Nucleus accumbens (tissue), 56 donors: ENCODE measurements at places on chromosomes 5 and 9.

DNA sequence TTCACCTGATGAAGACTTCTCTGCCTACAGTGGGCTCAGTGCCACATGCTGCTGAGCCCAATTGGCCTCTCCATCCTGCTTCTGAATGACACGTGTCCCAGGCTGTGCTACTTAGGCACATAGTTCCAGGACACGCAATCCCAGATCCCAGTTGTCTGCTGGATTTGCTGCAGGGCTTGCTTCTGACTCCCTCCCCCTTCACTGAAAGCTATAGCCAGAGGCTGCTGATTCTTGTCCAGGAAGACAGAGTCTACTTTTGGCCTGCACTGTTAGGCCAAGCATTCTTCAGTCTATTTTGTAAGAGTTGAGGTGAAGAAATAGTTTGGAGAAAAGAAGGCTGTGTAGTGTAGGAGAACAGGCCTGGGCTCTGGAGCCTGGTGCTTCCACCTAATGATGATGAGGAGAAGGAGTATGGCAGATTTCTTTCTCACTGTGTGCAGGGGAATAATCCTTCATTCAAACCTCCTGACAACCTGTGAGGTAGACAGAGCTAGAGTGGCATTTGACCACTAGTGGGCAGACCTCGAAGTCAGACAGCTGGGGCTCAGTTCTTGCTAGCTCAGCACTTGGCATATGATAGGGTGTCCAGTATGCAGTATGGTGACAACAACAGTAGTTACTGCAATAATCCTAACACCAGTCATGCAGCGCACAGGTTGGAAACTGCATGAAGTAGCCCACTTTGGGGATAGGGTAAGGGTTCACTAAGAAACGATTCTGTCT lies 19.5 kb upstream of the ASPN start:
- no peak for DNase-seq

DNA sequence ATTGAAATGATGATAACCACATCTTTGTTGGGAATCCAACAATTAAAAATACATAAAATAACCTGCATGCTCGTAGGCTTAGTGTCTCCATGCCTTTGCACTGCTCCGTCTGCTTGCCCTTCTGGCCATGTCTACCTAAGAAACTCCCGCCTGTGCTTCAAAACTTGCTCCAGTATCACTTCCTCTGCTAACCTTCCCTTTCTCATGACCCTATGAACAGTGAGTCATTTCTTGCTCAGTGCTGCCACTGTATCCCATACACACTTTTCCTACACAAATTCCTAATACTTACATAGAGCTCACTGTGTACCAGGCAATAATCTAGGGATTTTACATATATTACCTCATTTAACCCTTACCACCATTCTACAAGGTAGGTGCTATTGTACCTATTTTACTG lies 33.5 kb downstream of the TMEM245 start:
- DNase-seq = no peak

GRCh38 chr9:91089405-91090129 lies 272.2 kb downstream of the AUH start:
- DNase-seq = no peak

DNA sequence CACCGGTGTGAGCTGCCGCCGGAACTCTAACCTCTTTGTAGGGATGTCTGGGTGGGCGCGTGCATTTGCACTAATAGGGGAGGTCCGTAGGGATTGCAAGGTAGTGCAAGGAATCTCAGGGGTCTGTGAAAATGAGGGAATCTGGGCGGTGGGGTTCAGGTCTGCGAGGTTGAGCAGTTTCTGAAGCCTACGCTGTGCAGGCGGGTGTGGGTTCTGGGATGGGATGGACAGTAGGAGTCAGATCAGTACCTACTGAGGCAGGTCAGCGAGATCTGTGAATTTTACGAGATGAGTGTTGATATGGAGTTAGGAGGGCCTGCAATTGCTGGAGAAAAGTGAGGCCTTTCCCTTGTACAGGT lies 856 bp upstream of the ATOSB start:
- no peak for DNase-seq

DNA sequence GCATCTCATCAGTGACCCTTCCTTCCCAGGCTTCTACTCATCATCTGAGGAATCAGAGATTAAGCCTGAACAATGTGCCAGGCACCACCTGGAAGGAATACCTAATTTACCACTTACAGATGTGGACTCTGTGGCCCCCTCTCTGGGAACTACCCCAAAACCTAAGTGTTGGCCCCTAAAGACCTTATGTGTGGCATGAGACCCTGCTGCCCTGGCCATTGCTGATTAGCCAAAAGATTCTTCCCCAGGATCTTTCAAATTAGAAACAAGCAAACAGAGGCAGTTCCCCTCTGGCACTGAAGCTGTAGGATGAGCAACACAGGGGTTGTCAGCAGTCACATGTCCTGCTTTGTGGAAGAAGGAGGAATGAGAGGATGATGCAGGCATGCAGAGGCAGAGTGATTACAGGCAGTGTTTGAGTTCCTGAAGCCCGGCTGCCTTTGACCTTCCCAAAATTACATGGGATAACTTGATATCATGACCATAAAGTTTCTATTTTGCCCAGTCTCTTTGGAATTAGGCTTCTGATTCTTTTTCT lies 10.6 kb downstream of the SPINK4 start:
- DNase-seq = no peak

DNA sequence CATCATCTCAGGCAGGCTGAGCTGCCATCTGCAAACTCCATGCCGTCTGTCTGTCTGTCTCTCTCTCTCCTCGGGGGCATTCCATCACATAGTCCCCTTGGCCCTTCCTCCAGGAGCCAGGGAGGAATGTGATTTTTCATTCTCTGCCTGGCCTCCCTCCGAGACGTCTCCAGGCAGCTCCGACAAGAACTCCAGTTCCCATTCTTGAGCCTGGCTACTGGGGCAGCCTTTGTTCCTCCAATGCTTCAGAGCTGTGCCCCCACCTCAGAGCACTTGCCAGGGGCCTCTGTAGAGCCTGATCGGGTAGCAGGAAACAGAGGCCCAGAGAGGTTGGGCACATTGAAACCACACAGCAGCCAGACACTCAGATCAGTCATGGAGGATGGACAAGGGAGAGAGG lies 74.0 kb downstream of the COL27A1 start:
- no peak for DNase-seq

- DNase-seq = no peak
These were observed 29.4 kb upstream of the PURA start for GRCh38 chr5:140084541-140084940.

- no peak for DNase-seq
These were observed at the start of gene TMEM252 for GRCh38 chr9:68540712-68541535. Gene TMEM252 (minus strand): TSS chr9:68540883. CDS start chr9:68540814, 69 bp downstream.

DNA sequence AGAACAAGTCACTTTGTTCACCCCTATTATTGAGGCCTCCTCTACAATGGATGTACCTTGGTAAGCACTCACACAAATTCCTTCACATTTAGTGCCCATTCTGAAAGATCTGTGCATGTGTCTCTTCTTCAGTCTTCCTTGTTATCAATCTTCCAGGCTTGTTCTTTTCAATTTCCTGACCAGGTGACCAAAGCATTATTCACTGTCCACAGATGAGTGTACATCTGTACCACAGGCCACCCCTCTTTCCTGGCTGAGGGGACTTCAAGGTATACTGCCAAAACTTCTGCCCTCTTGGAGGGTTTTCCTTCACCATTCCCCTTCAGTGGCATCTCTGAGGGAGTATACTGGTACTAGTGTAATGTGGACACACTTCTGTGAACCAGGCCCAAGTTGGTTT lies 25.5 kb upstream of the STOM start:
- DNase-seq = no peak

DNA sequence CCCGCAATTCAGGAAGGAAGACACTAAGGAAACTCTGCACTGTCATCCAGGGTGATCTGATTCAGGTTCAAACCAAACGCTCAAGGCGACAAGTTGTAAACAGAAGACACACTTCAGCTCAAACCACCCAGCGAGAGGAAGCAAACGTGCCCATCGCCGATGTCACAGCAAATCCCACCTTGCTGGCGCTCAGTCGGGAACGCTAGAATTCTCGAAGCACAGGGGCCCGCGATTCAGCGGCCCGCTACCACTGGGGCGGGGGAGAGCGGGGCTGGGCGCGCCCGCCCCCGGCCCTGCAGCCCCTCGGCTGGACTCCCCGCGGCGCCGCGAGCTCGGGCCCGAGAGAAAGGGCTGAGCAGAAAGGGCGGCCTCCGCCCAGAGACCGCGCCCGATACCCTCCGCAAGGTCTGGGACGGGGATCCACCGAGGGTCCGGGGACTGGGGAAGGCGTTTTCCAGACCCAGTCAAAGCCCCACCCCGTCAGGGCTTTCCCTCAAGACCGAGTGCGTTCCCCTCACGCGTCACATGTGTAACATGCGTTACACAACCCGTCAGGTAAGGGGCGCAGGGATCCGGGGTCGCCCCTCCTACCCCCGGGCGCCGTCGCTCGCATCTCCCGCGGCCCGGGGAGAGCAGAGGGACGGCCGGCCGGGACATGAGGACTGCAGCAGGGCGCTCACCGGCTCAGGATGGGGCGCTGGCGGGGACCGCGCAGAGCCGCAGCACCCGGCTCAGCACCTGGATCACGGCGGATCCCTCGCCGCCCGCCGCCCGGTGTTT lies 469 bp downstream of the AGTPBP1 start:
- DNase-seq = peak; percentile 71

- no peak for DNase-seq
These were observed 58.1 kb downstream of the KCNN2 start for GRCh38 chr5:114419959-114420358.

DNA sequence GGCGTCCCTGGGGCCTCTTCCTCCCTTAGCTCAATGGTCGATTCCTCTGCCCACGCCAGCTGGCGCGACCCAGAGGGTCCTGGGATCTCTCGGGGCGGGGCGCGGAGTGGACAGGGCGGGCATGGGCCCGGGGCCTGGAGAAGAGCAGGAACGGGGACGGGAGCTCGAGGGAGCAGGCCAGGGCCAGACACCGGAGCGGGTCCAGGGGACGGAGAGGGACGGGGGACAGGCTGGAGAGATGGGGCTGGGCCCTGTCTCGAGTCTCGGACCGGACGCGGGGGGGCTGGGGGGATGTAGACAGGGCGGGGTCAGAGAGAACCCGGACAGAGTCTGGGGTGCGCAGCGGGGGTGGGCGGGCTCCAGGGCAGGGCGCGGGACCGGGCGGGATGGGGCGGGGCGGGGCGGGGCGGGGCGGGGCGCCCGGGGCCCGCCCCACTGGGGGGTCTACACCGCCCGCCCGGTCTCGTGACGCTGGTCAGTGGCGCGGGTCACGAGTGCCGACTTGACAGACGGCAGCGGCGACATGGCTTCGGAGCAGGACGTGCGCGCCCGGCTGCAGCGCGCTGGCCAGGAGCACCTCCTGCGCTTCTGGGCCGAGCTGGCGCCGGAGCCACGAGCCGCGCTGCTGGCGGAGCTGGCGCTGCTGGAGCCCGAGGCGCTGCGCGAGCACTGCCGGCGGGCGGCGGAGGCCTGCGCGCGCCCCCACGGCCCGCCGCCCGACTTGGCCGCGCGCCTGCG lies at the start of gene UAP1L1:
TSS of gene UAP1L1 (plus strand) at position 508 of the 738 bp plus-strand sequence. CDS start at position 524, 16 bp downstream.
- DNase-seq = peak; percentile 77

DNA sequence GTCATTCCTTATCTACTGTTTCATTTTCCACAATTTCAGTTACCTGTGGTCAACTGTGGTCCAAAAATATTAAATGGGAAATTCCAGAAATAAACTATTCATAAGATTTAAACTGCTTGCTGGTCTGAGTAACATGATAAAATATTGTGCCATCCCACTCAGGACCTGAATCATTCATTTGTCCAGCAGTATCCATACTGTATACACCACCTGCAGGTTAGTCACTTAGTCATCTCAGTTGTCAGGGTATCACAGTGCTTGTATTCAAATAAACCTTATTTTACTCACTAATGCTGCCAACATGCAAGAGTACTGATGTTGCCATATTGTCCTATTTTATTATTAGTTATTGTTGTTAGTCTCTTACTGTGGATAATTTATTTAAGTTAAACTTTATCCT lies 139.7 kb downstream of the FBXO4 start:
- DNase-seq = no peak
